ENCODE measurements at places on chromosomes 12 and 14.

- DNase-seq, result no peak
Measured at GRCh38 chr12:122422730-122423257, 325 bp upstream of the CLIP1 start.

- no peak for DNase-seq
Measured at GRCh38 chr12:40336573-40337199, 111.9 kb downstream of the LRRK2 start.

DNA sequence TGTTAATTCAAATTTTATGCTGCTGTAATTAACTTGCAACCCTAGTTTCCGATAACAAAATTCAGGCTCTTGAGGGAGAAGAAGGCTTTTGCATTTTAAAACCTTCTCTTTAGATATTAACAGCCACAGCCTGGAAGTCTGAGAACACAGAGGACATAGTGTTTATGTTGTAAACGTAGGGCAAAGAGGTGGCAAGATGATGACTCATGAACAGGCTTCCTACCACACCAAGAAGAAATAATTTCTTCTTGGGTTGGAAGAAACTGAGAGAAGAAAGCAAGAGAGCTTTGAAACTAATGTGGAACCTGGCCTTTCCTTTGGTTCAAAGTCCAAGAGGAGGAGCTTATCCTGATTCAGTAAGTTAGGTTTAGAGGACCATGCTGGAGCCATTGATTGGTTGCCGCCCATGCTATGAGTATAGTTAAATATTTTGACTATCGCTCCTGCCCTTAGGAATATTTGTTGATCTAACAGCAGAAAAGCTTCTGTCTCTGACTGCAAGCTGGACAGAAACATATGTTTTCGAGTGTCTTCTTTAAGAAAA, 31.8 kb downstream of the CCDC198 start:
- no peak for DNase-seq

DNA sequence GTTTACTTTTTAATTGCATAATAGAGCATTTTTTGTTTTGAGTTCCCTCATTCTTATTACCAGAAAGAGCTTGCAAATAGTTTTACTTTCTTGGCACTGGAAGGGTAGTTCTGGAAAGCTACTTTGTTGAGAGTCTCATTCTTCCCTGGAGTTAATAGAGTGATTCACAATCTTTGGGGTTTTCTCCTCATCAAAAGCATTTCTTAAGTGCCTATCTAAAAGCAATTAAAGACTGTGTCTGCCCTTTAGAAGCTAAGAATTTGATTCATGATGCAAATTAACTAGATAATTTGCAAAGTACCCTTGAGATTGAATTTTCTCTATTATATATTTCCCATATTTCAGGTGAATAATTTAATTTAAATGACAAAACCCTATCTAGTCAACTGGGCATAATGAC, 8.1 kb upstream of the BMAL2 start:
- no peak for DNase-seq

GRCh38 chr12:69309461-69309860, 38.7 kb upstream of the LYZ start:
- DNase-seq, result no peak

DNA sequence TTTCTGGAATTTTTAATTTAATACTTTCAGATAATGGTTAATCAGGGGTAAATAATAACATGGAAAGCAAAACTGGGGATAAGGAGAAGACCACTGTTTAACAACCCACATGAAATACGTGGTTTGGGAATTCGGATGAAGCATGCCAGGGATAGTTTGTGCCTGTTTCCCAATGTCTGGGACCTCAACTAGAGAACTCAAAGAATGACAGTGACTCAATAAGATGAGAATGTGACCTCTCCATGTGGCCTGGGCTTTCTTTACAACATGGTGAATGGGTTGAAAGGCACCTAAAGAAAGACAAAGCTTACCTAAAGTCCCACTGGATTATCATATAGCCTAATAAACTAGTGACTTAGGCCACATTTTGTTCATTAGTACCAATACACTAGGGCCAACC, 460.3 kb upstream of the LRFN5 start:
- DNase-seq, result no peak

GRCh38 chr12:27966870-27967269, 5.7 kb downstream of the PTHLH start:
- no peak for DNase-seq

GRCh38 chr14:61494018-61494417, 172.6 kb downstream of the PRKCH start:
- no peak for DNase-seq

- DNase-seq, result no peak
Measured at GRCh38 chr12:116199160-116199706, 78.3 kb downstream of the MED13L start.

GRCh38 chr12:104719700-104720338, 238.3 kb downstream of the SLC41A2 start:
- DNase-seq, result no peak

DNA sequence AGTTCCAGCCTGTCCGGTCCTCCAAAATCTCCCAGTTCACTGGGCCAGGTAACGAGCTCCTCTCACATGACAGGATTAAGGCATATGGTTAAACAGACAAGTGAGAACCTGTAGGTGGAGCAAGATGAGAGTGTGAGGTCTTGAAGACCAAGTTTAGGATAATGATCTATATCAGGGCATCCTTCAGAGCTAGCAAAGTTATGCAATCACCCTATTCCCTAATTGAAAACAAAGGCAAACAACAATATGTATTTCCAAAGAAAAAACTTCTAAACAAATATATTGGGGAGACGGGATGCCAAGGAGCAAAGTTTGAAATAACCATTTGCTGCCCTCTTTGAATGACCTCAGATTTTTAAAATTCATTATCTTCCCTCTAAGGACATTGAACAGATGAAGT, 571.2 kb downstream of the BCL11B start:
- DNase-seq, result no peak

- peak; percentile 26 for DNase-seq
Measured at GRCh38 chr12:56189099-56189917, at the start of gene SMARCC2. Gene SMARCC2, minus strand, starts transcription at chr12:56189483. Its CDS starts 22 bp downstream, at chr12:56189461.

DNA sequence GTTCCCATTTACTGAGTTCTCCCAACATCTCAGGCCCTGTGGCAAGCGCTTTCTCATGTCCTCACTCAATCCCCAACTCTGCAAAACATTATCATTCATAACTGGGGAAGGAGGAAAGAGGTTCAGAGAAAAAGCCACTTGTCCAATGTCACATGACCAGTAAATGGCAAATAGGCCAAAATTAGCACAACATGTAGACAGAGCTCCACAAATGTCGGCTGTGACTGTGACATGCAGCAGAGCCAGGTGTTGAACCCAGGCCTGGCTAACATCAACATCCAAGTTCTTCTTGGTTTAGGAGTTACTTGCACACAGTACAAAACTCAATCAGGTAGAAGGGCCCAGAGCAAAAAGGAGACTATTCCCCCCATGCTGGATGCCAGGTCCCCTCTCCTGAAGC, 10.8 kb downstream of the KCTD10 start:
- no peak for DNase-seq

- DNase-seq, result no peak
Measured at GRCh38 chr12:100302081-100302480, 35.1 kb downstream of the SCYL2 start.

DNA sequence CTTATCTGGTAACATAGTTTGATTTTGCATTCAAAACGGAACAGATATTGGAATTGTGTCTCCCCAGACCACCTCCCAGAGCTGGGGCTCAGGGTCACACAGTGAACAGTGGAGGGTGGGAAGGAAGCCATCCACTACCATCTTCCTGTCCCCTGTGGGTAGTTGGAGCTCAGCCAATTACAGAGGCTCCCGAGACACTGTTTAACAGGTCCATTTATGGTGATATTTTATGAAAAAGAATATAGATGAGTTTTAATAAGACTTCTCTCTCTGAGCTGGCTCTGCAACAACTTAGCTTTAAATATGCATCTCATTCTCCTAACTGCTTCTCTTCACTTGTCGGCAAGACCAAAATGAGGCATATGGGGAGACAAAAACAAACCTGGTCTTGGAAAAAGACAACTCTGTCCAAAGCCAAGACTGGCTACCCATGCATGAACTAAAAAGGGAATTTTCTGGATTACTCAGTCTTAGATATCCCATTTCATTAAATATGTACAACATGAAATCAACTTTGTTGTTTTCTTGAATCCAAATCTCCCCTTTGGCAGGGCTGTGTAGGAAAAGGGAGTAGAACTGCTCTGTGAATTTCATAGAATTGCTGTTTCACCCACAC, 83.8 kb upstream of the HOXC13 start:
- DNase-seq, result no peak

DNA sequence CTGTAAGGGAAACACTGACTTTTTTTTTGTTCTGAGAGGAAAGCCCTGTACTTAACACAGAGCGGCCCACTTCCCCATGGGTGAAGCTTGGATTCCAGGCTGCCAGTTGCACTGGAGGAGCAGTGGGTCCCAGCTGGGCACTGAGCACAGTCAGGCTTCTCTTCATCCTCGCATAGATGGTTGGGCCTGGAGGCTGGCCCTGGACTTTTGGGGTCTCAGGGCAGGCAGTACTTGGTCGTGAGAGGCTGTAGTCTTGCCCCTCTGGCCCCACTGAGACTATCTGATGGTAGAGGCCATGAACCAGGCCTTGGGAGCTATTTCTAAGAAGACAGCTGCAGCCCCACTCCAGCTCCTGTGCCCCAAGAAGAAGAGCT, 6.2 kb upstream of the LHX5 start:
- no peak for DNase-seq

DNA sequence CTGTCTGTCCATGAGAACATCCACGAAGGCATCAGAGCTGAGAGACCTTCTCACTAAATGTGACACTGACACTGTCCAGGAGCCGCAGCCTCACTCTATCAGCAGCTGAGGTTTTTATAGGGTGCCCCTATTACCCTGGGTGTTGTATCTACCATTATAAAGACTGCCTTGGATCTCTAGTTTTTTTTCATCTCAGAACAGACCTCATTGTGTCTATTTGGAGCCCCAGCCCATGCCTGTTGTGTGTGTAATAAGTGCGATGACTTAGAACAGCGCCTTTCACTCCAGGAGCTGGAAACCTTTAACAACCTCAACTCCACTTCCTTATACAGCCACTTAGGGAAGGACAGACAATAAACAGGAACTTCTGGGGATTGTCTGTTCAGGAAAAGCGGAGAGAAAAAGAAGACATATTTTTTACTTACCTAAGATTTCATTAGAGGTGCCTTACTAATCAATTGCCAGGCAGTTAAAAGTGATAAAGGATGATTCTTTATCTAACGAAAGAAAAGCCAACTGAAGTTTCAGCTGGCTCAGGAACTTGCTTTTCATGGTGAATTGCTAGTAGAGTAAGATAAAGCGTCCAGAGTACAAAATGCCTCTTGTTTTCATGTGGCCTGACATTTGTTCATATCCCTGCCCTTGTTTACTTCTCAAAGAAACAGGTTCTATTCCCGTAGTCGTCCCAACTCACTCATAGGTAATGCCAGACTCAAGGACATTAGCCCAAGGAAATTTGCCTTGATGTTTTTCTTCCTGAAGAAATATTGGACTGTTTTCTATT, 420.6 kb downstream of the RAD51B start:
- no peak for DNase-seq

DNA sequence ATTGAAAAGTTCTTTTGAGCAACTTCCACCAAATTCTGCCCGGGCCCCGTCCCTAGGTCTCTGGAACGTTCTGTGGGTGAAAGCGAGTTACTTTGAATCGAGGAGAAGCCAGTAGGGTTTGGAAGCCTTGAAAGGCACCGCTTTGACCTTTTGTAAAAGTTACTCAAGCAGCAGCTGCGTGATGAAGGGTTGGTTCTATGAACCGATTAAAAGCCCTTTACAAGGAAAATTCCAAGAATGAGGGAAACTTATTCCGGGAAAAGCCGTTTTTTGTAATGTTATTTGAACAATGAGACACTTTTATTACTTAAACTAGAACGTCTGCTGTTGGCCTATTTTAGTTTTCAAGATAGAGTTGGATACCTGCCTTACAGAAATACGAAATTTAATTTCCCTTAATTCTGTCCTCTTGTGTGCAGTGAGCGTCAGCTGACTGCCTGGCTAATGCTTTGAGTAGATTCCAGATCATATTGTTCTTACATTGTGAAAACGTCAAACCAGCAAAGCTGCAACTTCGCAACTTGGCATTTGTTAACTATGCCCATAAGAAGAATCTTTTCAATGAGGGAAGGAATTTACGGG, 906 bp downstream of the LARP4 start:
- no peak for DNase-seq

DNA sequence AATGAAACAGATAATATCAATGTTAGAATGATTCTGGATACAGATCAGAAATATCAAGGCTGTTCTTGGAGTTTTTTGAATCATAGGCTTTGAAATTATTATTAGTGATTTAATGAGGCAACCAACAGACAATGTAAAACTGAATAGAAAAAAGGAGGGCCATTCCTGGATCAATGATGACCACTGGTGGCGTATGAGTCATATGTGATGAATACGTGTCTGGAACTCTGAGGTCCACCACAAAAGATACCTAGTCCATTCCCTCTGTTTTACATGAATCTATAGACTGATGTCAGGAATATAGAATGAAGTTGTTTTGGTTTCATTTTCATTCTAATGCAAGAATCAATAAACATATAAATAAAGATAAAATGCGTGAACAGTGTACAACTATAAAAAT, 78.3 kb upstream of the RTL1 start:
- DNase-seq, result no peak

DNA sequence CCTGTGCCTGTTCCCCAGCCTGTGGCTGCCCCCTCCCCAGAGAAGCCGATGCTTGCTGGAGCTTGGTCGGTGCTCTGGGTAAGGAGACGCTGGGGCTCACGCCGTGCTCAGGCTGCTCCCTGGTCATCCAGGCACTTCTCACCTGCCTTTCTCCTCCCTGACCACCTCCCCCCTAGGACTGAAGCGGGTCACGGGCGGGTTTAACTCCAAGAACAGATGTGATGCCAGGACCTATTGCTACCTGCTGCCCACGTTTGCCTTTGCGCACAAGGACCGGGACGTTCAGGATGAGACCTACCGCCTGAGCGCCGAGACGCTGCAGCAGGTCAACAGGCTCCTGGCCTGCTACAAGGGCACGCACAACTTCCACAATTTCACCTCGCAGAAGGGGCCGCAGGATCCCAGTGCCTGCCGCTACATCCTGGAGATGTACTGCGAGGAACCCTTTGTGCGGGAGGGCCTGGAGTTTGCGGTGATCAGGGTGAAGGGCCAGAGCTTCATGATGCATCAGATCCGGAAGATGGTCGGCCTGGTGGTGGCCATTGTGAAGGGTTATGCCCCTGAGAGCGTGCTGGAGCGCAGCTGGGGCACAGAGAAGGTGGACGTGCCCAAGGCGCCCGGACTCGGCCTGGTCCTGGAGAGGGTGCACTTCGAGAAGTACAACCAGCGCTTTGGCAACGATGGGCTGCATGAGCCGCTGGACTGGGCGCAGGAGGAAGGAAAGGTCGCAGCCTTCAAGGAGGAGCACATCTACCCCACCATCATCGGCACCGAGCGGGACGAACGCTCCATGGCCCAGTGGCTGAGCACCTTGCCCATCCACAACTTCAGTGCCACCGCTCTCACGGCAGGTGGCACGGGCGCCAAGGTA, 8.4 kb upstream of the EP400 start:
- no peak for DNase-seq

DNA sequence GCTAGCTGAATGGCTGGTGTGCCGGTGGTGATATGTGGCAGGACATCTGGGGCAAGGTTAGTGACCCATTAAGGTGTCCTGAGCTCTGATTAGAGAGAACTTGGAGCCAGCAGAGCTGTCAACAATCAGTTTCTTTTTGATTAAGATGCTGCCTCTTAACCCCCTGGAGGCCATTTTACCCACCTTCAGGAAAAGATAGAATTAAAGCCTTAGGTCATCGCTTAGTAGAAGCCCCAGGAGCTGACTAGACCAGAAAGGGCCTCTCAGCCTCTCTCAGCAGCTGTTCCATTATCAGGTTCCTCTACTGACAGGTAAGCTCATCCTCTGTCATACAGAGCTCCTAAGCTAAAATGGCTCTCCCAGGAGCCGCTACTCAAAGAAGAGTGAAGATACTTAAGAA, 339.0 kb downstream of the FUT8 start:
- DNase-seq, result no peak

GRCh38 chr12:107444771-107445170, 240.8 kb upstream of the PWP1 start:
- no peak for DNase-seq

All from GM12878 (cell line).